ENCODE measurements at places on chromosomes 2 and 18. TPM values are rescaled to one million over a fixed set of nuclear protein-coding genes. Genes with fewer than 3 reads are reported as not detected.

REG3A gene
- total RNA-seq = 1,340 TPM

DNA sequence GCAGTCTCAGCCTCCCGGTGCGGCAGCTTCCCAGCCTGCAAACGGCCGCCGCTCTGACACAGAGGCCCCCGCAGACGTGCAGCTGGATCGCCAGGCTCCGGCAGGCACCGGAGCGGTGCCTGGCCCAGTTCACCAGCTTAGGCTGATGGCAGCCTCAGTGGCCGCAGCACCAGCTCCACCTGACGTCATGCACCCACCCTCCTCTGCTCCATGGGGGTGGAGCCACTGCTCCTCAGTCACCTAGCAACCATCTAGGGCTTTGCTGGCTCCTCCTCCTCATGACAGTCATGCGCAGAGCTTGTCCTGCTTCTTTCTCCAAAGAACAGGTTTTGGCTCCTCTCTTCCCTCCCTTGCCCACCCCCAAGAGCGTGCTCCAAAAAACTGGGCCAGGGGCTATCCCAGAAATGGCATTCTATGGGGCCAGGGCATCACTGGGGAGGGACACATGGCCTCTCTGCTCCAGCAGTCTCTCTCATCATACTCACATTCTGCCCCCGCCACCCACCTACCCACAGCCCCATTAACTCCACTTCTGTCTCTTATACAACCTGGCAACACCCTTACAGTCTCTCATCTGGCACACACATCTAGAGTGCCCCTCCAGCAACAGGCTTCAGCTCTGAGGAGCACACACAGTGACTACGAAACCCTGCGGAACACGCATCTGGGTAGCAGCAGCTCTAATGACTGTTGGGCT is 5.5 kb downstream of the DCTN1 start:
- H3K4me1 ChIP-seq = peaks cover 3% of the 10 kb centered on the region
- peak; percentile 54 for DNase-seq
- no peak overlapping the region for H3K4me3 ChIP-seq

DNA sequence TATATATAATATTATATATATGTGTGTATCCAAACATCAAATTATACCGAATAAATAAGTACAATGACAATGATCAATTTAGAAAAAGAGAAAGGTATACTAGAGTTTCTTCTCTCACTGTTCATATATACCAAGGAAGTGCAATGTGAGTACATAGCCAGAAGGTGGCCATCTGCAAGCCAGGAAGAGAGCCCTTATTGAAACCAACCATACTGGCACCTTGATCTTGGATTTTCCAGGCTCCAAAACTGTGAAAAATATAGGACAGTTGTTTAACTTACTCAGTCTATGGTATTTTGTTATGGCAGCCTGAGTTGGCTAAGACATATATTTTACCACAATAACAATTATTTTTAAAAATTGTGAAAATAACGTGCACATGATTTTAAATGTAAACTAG is 1490.2 kb upstream of the SLC39A10 start:
- H3K4me1 ChIP-seq = no peaks in the 10 kb centered on the region
- no peaks in the 10 kb centered on the region for H3K36me3 ChIP-seq
- DNase-seq = no peak
- H3K4me3 ChIP-seq = no peak overlapping the region

DNA sequence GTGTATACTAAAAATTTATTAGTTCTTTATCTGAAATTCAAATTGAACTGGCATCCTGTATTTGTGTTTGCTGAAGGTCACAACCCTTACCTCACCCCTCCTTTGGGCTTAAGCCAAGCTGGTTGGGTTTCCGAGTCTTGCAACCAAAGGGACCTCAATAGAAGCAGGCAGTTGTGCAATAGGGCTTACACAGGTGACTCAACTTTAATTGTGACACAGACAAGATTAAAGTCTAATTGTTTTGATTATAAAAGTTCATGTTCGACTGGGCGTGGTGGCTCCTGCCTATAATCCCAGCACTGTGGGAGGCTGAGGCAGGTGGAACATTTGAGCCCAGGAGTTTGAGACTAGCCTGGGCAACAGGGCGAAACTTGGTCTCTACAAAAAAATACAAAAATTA is 71.5 kb downstream of the RAB31 start:
- DNase-seq = peak; percentile 65
- H3K4me1 ChIP-seq = no peaks in the 10 kb centered on the region
- H3K27ac ChIP-seq = peak overlapping the region; percentile 52
- H3K4me3 ChIP-seq = no peak overlapping the region
- H3K27me3 ChIP-seq = no peaks in the 10 kb centered on the region

GRCh38 chr2:119449521-119449920 is 17.9 kb downstream of the TMEM37 start:
- no peaks in the 10 kb centered on the region for H3K36me3 ChIP-seq
- DNase-seq = no peak
- no peak overlapping the region for H3K27ac ChIP-seq
- H3K27me3 ChIP-seq = no peaks in the 10 kb centered on the region

DNA sequence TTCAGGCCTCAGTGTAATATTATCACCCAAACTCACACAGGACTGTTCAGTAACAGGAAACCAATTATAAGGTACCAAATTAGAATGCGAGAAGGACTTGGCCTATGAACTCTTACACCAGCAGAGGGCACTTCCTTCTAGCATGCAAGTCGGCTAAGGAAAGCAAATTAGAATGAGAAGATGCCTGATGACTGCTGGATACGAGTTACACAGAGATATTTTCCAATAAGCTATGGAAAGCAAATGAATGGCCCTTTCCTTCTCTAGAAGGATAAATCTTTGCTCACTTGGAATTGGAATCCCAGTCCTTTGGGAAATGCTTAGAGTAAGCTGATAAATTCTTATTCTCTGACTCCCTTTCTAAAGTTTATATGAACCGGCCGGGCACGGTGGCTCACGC is 109.8 kb downstream of the AP1S3 start:
- no peaks in the 10 kb centered on the region for H3K27me3 ChIP-seq
- H3K4me1 ChIP-seq = no peaks in the 10 kb centered on the region
- H3K4me3 ChIP-seq = no peak overlapping the region
- peak; percentile 75 for DNase-seq
- H3K36me3 ChIP-seq = no peaks in the 10 kb centered on the region

DNA sequence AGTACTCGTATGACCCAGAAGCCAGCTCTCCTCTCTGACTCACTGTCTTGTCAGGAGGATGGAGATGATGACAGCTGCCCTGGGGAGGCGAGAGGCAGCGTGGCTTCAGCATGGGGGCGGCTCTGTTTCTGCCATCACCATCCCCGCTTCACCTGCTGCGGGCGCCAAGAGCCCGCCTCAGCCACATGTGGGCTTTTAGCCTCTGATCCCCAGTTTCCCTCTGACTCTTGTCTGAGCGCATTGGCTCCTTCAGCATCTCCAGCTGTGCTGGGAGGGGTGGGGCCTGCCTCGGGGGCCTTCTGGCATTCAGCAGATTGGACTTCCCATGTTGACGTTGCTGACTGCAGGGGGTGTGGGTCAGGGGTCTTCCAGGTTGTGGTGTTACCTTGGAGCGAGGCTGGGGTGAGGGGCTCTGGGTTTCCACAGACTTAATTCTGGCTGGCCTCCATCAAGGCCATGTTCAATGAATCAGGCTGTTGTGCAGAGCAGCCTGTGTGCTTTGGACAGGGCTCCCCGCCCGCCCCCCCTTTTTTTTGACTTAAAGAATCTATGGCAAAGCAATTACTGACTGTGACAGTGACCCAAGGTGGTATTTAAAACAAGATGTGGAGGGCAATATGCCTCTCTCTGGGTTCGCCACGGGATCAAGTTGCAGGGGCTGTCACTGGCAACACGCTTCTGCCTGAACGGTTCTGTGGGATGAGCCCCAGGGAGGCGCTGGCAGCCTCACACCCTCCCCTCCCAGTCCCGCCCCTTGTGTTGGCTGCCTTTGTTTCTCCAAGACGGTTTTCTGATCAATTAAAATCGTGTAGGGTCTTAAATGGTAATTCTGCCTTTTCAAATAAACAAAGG is 228.3 kb downstream of the LDLRAD4 start:
- DNase-seq = no peak
- no peaks in the 10 kb centered on the region for H3K4me1 ChIP-seq
- H3K27me3 ChIP-seq = no peaks in the 10 kb centered on the region
- no peak overlapping the region for H3K27ac ChIP-seq

- H3K27me3 ChIP-seq = no peaks in the 10 kb centered on the region
- DNase-seq = no peak
- H3K4me1 ChIP-seq = no peaks in the 10 kb centered on the region
- H3K36me3 ChIP-seq = no peaks in the 10 kb centered on the region
Observed at GRCh38 chr2:61210332-61210981, 48.5 kb downstream of the C2orf74 start.

DNA sequence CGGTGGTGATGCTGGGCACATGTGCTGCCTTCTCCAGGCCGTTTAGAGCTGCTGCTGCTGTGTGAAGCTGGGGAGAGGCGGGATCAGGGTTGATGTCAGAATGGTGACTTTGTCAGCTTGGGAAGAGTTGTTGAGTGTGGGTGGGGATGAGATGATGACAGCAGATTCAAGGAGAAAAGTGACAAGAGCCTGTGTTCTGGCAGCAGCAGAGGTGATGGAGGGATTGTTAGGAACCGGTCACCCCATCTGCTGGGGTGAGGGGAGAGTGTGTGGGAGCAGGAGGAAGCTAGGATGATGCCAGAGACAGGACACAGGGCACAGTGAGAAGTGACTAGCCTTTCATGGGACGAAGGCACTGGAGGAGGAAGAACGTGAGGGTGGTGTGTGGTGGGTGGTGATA is 345.5 kb downstream of the RNF144A start:
- H3K36me3 ChIP-seq = no peaks in the 10 kb centered on the region
- H3K4me1 ChIP-seq = no peaks in the 10 kb centered on the region
- no peak overlapping the region for H3K27ac ChIP-seq
- no peak for DNase-seq
- no peak overlapping the region for H3K4me3 ChIP-seq
- H3K27me3 ChIP-seq = no peaks in the 10 kb centered on the region

DNA sequence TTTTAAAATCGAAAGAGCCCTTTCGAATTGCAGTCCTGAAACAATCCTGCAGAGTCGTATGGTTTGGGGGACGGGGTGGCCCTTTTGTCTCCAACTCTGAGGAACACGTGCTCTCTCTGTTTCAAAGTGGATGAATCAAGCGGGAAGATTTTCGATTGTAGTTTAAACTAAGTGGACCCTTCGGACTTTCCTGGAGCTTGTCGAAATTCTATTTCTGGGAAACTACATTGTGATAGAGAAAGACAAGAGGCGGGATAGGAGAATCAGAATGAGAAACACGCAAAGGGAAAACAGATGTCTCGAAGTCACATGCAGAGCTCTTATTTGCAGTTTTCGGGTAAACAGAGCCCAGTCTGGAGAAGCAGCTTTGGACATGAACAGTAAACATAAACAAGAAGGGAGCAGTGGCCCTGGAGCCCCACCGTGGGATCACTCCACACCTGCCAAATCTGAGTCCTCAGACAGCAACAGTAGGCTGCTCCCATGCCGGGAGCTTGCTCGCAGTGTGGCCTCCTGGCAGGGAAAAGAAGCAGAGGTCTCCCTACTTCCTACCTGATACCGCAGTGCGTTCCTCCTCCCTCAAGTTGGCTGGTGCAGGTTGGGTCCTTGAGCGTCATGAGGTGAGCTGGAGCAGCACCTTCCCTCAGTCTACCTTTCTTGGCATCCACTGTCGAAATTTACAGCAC is 202.4 kb downstream of the SLC4A3 start:
- H3K4me3 ChIP-seq = no peak overlapping the region
- no peak overlapping the region for H3K27ac ChIP-seq
- no peaks in the 10 kb centered on the region for H3K27me3 ChIP-seq
- no peak for DNase-seq

GRCh38 chr2:27250652-27251379 is 12.0 kb downstream of the SLC30A3 start:
- no peaks in the 10 kb centered on the region for H3K36me3 ChIP-seq
- no peak for DNase-seq
- peaks cover 5% of the 10 kb centered on the region for H3K4me1 ChIP-seq
